NCI-H1694 (cell line): ENCODE measurements at places on chromosomes 13 and 19.

- no peak for DNase-seq
Measured at GRCh38 chr13:98847780-98848179, 95.3 kb upstream of the SLC15A1 start.

GRCh38 chr13:26469602-26470001 lies 87.9 kb upstream of the WASF3 start:
- DNase-seq, result no peak

GRCh38 chr13:100675661-100676129 lies 1.1 kb upstream of the TMTC4 start:
- no peak for DNase-seq

DNA sequence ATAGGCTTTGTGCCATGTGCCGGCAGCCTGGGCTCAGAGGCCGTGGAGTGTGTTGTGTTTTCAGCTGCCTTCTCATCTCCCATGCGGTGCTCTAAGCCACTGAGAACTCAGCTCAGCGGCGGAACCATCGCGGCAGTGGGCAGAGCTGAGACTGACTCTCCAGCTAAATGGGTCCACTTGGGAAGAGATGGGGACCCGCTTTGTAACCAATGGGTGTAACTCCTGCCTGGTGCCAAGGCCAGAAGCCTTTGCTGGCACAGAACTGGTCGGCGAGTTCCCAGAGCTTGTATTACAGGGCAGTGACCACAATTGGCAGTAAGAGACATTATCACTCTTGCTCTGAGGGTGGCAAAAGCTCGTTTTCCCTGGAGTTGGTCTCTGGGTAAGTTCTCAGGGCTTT lies 183.0 kb downstream of the STK24 start:
- no peak for DNase-seq

- DNase-seq, result no peak
Measured at GRCh38 chr19:5547881-5548280, 19.9 kb downstream of the TINCR start.

GRCh38 chr13:38090913-38091312 lies 221.3 kb upstream of the TRPC4 start:
- DNase-seq, result no peak

DNA sequence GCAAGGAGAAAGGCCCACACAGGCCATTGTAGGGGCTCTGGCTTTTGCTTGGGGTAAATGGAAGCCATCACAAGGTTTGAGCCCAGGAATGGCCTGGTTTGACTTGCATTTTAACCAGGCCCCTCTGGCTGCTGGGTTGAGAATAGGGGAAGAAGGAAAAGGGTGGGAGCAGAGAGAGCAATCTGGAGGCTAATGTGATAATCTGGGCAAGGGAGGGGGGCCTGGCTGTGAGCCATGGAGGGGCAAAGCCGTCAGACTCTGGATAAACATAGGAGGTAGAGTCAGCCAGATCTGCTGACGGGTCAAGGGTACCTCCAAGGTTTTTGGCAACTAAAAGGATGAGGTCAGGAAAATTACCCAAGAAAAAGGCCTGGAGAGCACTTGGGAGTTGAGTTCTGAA lies 41.6 kb downstream of the RFX2 start:
- DNase-seq, result no peak

- DNase-seq, result no peak
Measured at GRCh38 chr19:50516964-50517703, 3.4 kb upstream of the ASPDH start.

DNA sequence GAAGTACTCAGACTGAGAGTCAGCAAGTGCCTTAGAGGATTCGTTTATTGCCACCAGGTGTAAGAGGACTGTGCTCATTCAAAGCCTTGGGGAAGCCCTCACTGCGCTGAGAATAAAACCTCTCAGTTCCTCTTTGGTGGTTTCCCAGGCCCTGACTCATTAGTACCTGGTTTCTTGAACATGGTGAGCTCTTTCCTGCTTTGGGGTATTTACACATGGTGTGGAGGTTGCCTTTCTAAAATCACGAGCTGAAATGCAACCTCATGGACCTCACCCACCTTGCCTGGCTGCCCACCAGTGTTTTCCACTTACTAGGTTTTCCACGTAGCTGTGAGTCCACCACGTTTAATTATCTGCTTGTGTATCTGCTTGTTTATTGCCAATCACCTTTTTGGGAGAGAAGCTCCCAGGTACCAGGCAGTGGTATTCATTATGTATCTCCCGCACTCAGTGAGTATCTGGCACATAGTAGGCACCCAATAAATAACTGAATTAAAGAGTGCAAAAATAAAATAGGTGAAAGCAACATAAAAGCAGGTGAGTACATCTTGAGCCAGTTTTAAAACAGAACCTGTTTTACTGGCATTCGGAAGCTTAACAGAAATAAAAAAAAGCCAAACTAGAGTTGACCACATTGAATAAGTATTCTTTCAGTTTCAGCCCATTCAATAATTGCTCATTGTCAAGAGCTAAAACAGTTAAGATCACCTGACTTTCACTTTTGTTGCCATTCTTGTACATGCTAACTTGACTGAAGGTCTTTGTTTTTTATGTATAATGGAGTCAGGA lies 533.0 kb downstream of the MYO16 start:
- no peak for DNase-seq

DNA sequence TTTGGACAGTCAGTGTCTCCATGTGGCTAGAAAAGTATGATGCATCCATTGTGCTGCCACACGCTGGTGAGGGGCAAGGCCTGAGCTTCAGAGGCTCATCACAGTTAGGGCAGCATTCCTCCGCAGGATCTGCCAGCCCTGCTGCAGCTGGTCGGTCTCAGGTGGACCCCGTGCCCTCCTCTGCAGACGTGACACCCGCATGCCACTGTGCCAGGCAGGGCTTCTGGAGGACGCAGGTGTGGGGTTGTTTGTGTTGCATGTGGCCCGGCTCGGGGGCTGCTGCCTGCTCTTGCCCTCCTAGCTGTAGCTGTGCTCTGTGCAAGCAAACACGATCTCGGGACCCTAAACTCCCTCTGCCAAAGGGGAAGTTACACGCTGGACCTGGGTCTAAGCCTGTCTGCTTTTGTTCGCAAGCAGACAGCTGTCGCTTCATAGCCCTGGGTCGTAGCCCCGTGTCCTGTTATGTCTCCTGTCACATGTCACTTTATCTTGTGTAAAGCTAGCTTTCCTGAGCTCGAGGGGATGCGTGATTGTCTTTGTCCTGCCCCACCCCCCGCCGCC lies 45.3 kb downstream of the SLC7A9 start:
- DNase-seq, result no peak

DNA sequence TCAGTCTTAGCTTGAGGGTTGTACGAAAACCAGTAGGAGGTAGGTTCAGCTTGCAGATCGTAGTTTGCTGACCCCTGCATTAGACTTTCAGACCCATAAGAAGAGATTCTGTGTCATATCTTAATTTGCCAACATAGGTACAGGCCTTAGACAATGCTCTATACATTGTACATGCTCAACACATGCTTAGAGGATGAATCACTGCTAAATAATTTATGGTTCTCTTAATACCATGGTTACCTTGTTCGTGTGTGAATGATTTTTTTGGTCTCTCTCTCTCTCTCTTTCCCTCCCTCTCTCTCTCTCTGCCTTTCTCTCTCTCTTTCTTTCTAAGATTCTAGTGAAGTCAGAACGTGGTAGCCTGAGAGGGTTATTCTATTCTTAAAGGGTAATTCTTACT lies 112.2 kb downstream of the FGF14 start:
- no peak for DNase-seq

DNA sequence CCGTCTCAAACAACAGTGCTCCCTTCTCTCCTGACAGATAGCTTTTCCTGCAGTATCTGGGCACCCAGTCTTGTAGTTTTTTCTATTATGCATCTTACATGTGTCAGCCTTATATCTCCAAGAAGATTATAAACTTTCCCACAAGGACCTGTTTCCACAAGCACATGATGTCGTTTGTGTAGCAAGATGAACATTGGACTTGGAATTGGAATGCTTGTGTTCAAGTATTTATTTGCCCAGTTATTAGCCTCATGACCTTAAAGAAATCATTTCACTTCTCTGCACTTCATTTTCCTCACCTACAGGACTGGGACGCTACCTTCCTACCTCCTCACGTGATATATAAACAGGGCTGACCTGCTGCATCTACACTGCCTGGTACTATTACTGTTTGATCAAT lies 21.5 kb downstream of the SHISA2 start:
- no peak for DNase-seq

DNA sequence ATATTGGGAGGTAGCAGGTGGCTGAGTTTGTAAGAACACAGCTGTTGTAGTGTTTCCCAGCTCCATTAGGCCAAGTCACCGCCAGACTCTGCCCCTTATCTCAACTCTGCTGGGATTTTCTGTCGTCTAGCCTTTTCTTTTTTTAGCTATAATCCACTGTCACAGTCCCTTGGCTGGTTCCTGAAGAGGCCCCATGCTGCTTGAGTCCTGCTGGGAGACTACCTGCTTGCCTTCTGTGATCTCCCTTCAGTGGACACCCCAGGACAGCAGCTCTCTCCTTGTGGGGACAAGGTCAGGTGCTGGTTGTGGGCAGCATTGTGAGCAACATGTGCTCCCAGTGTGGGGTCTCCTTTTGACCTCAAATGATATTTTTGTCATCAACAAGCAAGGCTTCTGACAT lies 195.0 kb upstream of the ATXN8OS start:
- DNase-seq, result no peak

- no peak for DNase-seq
Measured at GRCh38 chr13:98807774-98808173, 55.3 kb upstream of the SLC15A1 start.

GRCh38 chr13:35309706-35310105 lies 166.8 kb downstream of the MAB21L1 start:
- DNase-seq, result peak; percentile 92

GRCh38 chr19:17778968-17779929 lies 15.7 kb upstream of the B3GNT3 start:
- no peak for DNase-seq

GRCh38 chr13:101341464-101341863 lies 74.8 kb downstream of the NALCN start:
- DNase-seq, result no peak

DNA sequence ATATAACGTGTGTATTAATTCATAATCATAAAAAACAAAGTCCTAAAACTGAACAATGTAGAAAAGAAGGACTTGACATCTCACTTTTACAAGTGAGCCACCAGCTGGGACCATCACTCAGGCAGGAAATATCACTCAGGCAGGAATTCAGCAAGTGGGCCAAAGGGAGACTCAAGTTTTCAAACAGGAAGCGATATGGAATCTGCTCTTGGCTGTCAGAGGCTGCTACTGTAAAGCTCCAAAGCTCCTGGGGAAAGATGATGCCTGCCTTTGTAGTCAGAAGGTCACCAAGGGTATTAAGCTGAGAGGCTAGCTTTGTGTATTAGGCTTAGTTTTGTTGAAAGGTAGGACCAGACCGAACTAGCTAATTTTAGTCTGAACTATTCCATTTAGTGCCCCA lies 5.5 kb upstream of the AKAP11 start:
- DNase-seq, result no peak

DNA sequence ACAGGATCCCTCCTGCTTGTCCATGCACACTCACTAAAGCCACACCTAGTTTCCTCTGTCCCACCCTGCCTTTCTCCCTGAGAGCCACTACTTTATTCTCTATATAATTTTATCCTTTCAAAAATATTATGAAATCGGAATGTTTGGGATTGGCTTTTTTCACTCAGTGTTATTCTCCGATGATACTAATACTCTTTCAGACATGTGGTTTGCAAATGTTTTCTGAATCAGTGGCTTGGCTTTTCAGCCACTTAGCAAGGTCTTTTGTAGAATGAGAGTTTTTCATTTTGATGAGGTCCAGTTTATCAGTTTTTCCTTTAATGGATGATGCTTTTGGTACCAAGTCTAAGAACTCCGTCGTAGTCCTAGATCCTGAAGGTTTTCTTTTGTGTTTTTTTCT lies 11.6 kb downstream of the SPATA13 start:
- DNase-seq, result no peak

DNA sequence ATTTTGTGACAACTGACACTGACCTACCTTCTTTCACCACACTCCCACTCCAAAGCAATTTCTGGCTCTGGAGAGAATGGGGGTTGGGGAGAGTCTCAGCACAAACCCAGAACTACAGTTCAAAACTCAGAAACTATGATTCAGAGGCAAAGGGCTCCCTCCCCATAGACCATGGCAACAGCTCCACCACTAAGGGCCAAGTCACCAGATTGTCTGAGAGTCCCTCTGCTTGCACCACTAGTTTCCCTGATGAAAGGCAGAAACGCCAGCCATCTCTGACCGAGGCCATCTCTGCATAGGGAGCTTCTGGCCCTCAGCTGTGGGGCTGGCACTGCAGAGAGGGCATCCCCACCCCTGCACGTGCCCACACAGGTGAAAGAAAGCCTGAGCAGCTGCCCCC lies 112.4 kb upstream of the VSTM2B start:
- no peak for DNase-seq

DNA sequence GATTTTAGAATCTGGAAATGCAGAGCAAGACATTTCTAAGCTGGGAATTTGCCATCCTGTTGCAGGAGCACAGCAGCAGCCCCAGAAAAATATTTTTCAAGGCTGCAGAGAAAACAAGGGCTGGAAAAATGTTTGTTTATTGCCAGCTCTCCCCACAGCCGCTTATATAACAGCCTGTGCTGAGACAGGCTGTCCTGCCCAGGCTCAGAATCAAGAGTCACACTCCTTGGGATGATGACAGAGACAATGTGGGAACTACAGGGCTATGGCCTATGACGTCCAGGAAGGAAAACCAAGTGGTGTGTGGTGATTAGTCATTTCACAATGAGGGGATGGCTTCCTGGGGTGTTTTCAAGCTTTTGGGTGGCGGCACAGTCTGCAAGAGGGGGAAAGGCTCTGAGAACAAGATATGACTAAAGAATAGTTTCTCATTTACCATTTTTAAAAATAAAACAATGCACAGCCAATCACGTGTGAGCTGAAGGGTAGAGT lies 136.3 kb upstream of the SERP2 start:
- DNase-seq, result no peak

- no peak for DNase-seq
Measured at GRCh38 chr19:51181913-51182419, 39.9 kb downstream of the SIGLEC7 start.

GRCh38 chr13:51347099-51347498 lies 7.6 kb downstream of the SERPINE3 start:
- DNase-seq, result no peak

GRCh38 chr19:16628984-16629691 lies 1.1 kb upstream of the MED26 start:
- DNase-seq, result no peak

- DNase-seq, result no peak
Measured at GRCh38 chr13:43786472-43786765, 353 bp downstream of the ENOX1 start.

- no peak for DNase-seq
Measured at GRCh38 chr13:40245567-40245966, 420.9 kb downstream of the FOXO1 start.

- no peak for DNase-seq
Measured at GRCh38 chr13:97212601-97213040, 9.5 kb upstream of the MBNL2 start.

- DNase-seq, result peak; percentile 30
Measured at GRCh38 chr13:48233889-48234488, 983 bp downstream of the ITM2B start.
